ENCODE measurements at places on chromosomes 7 and 10.

DNA sequence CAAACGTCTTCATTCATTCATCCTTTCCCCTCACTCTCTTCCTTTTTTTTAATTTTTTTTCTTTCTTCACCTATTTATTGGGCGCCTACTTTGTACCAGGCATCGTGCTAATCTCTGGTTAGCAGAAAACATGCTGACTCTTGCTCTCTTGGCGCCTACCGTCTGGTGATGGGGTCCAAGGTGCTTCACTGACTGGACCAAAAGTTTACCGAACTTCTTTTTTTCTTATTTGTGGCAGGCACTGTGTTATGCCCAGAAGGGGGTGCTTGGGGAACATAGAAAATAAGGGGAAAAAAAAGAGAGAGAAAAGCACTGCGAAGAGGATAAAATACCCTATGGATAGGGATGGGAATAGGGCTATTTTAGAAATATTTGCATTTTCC, 505 bp upstream of the FAM204A start:
- DNase-seq, result no peak

DNA sequence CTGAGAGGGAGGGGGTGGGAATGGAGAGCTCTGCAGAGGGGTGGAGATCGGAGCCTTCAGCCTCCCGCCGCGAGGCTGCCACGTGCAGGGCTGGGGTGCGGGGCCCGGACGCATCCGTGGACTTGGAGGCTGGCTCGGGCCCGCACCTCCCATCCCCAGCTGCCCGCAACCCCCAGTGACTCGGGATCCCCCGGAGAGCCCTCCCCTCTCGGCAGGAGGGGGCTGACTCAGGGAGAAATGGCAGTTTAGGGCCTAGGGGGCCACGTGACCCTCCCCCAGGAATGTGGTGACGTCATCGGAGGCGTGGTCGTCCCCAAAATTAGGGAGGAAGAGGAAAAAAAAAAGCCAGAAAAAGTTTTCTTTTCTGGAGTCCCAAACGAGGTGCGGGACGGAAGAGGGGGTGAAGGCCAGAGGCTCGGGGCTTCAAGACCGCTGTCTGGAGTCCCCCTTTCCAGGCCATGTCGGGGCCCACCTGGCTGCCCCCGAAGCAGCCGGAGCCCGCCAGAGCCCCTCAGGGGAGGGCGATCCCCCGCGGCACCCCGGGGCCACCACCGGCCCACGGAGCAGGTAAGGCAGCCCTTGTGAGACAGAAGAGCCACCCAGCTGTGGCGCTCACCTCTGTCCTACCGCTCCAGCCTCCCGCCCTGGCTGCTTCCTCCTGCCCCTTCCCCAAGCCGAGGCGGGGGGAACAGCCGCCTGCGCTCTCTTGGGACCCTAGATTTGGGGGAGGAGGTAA, at the start of gene TRIP6:
TRIP6 (plus strand) TSS at position 348 of the 736 bp plus-strand sequence; CDS start at position 459, 111 bp downstream.
- DNase-seq, result no peak

GRCh38 chr10:13100349-13101294, 659 bp downstream of the OPTN start:
- no peak for DNase-seq

GRCh38 chr10:92014620-92015019, 91.0 kb downstream of the BTAF1 start:
- no peak for DNase-seq

DNA sequence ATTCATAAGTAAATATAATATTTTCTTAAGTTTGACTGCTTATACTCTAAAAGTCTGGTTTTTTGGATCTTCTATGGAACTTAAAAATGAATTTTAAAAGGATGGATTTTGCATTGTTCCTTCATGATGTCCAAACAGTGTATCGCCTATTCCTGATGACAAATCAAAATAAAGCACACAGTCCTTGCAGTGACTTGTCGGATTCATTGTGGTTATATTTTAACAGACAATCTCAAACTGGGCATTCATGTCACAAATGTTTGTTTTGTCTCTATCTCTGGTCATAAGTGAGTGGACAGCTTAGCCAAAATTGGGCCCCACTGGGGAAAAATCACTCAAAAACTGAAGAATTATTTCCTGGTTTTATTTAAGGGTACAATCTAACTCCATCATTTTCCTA, 74.8 kb downstream of the LMBR1 start:
- DNase-seq, result no peak

DNA sequence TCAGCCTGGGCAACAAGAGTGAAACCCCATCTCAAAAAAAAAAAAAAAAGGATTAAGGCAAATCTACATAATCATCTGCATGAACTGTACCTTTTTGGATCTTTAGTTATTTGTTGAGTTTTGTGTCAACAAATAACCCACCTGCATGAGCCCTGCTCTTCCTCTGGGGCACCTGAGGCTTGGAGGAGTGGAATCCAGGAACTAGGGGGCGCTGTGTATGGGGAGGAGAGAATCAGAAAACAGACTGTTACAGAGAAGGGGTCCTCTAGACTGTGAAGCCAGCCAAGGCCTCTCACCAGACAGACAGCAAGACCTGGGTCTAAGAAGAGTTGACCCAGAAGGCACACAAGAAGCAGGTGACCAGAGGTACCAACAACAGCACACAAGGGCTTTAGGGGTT, 682.8 kb upstream of the NRP1 start:
- DNase-seq, result no peak

GRCh38 chr7:40621592-40621998, 486.8 kb downstream of the SUGCT start:
- DNase-seq, result no peak

GRCh38 chr7:134931487-134931886, 54.8 kb upstream of the AGBL3 start:
- no peak for DNase-seq

DNA sequence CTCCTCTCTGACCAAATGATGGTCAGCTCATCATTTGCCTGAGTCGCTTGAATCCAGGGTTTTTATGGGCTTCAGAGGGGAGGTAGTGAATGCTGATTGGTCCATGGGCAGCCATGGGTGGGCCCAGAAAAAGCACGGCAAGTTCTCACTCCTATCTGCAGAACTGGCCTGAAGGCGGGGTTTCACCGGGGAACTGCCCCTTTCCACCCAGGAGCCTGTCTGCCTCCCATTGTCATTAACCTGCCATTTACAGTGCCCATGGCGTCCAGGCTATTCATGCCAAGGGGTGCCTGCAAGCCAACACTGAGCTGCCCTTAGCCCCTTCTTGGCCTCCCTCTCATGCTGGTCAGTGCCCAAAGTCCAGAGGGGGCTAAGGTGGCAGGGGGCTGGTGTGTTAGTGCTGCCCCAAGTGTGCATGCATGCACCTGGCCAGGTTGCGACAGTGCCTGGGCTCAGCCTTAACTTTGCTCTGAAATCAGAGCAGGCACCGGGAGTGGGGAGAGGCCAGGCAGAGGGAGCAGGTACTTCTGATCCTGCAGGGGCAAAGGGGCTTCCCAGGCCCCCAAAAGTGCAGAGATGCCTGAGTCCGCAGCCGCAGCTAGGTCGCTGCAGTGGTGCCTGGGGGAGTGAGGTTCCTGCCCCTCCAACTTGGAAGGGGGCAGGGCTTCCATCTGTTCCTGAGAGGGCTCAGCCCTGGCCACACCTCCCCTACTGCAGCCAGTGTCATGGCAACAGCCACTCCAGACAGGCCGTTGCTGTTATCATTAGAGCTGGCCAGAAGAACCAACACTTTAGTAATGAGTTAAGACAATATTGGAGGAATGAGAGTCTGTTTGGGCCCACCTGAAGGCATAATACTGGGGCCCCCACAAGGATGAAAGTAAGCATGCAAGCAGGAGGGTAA, 561.6 kb downstream of the GRM8 start:
- DNase-seq, result no peak

DNA sequence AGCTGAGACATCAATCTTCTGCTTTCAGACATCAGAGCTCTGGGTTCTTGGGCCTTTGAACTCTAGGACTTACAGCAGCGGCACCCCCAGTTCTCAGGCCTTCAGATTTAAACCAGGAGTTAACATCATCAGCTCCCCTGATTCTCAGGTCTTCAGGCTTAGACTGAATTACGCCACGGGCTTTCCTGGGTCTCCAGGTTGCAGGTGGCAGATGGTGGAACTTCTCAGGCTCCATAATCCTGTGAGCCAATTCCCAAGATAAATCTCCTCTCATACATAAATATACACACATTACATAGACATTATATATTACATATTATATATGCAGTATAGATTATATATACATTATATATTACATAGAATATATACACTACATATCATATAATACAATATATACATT, 408.9 kb upstream of the AUTS2 start:
- no peak for DNase-seq

GRCh38 chr7:1902231-1902855, 232.3 kb downstream of the ELFN1 start:
- DNase-seq, result no peak
